ENCODE measurements at places on chromosomes 2 and 18. TPM values are rescaled to one million over a fixed set of nuclear protein-coding genes. Genes with fewer than 3 reads are reported as not detected.

DNA sequence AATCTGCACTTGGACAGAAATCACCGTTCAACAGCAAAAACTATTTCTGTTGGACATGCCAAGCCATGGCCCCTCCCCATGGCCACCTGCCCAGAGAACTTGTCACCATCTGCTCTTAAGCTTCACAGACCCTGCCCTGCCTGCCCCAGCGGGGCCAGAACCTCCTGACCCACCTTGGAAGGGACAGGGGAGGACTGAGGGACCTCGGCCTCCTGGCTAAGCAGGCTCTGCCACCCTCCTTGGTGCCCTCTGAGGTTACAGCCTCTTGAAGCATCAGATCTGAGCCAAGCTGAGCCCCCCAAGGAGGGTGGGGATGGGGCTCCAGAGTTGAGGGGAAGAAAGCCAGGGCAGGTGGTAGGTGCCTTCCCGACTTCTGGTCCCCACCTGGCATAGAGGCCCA, 6.5 kb downstream of the TEX261 start:
- no peak for DNase-seq

Gene CLEC4F
- total RNA-seq = not detected

- DNase-seq = no peak
Observed at GRCh38 chr18:52163478-52163877, 176.5 kb upstream of the DCC start.

DNA sequence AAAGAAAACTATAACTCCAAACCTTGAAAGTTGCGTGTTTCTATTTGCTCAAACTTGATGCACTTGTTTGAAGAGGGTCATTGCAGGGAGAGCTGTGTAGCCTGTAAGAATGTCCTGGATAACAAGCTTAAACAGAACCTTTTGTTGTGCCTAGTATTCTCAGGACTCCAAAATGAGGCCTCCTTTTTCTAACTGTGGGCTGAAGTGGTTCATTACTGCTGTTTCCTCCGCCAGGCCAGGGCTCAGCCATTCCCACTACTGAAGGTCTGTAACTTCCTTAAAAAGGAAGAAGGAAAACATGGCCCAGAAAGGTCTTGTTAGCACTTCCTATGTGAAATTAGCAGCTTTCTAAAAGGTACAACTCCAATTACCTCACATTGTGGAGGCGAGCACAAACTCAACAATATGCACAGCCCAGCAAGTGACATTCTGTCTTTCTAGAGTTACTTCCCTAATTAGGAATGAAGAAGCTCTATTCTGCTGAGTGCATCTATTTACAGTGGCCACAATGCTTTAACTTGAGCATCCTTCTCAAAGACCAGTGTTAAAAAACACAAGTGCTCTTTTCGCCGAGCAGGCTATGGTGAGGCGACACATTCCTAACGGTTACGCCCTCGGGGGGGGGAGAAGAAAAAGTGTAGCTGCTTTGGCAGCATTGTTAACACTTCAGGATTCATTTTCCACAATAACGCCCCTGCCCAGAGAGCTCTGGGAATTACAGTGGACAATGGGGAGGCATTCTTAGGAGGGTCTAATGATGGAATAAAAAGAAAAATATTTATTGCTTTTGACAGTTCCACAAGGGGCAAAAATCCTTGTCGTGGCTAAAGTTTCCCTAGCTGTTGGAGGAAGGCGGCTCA, 136.9 kb upstream of the SIX3 start:
- no peak for DNase-seq

Gene AKAIN1
- not detected for total RNA-seq
